AG08395 (cell line): ENCODE measurements at places on chromosomes 5 and 9.

GRCh38 chr9:20358207-20358606 is 264.1 kb downstream of the MLLT3 start:
- DNase-seq: peak; percentile 11

DNA sequence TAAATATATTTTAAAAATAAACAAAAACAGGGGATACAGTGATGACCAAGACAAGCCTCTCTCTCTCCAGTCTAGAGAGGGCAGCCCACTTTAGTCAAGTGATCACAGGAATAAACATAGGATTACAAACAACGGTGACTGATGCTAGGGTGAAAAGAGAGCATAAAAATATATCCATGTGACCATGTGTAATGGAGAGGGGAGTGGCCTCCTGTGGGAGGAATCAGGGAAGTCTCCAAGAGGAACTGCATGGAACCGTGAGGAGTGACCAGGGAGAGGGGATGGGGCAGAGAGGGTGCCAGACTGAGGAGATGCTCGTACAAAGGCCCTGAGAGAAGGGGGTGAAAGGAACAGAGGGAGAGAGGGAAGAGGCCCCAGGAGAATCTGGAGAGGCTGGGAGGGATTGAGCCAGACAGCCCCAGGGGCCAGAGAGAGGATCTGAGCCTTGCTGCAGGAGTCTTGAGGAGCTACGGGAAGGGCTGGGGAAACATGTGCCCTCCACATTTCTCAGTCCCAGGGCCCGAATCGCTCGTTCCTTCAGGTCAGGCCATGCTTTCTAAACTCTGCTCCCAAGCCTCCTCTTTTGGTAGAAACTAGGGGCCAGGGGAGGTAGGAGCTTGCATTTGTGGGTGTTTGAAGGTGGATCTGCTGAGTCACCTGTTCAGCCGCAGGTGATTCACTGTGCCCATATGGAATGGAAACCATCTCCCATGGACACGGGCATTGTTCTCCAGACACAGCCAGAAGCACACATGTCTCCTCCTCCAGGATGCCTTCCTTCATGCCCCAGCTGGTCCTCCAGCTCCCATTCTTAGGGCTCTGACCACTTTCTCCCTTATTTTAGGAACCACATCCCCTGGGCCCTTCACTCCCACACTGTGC is 63.8 kb downstream of the PAX5 start:
- no peak for DNase-seq

GRCh38 chr9:136365775-136366222 is 2.3 kb upstream of the DNLZ start:
- DNase-seq: no peak

DNA sequence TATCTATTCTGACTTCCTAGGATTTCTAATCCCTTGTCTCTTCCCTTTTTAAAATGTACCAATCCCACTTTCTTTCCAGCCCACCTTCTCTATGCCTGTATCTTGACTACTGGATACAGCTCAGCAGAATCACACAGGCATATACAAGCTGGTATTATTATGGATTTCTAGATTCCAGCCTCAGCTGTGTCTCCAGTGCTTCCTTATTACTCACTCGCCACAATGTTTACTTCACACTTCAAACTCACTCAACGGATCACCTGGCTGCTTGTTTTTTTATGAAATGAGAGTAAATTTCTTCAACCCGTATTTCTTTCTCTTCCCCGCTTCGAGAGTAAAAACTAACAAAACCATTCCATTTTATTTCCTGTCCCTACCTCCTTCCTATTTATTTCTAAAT is 38.8 kb downstream of the CWC27 start:
- DNase-seq: no peak

DNA sequence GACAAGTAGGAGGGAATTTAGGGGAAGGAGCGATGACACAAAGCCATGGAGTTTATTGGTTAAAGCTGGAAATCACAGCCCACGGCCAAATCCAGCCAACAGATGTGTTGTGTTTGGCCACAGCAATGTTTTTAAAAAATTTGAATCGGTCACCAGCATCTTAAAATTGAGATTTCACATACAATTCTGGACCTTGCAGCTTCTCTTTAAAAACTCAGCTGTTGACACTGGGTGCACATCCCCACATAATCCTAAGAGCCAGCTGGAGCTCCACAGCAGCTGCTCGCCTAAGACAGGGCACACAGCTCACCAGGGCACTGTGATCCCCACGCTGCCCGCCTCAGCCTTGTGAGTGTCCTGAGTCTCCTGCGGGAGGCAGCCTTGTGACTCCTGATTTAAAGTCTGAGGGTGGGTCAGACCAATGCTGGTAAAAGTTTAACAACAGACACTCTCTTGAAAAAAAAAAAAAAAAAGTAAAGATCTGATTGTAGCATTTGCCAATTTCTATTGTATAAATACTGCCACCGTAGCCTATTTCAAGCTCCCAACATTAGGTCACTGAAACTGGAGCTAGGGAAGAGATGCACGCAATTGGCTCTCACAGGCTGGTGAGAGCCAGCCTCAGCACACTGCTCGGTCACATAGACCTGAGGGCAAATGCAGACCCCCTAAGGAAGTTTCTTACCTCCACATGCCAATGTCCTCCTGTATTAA is 124.8 kb downstream of the HSD17B3 start:
- DNase-seq: no peak

- DNase-seq: no peak
These were observed 7.2 kb downstream of the INSL6 start for GRCh38 chr9:5178126-5178805.

GRCh38 chr9:121217609-121218292 is 16.1 kb upstream of the RAB14 start:
- no peak for DNase-seq

- DNase-seq: peak; percentile 50
These were observed 735 bp downstream of the ECPAS start for GRCh38 chr9:111483439-111483857.

- no peak for DNase-seq
These were observed 757 bp downstream of the FXN start for GRCh38 chr9:69036309-69036708.
